Smooth muscle cell of the coronary artery (primary cell): ENCODE measurements at places on chromosomes 6 and 20. TPM values are rescaled to one million over a fixed set of nuclear protein-coding genes. Genes with fewer than 3 reads are reported as not detected.

Gene SIRPA
- total RNA-seq, result 6.0 and 8.2 TPM in 2 replicates

Gene C6orf118
- total RNA-seq, result not detected in 2 replicates

Gene SYCP2L
- 0.08 TPM in 1 of 2 replicates, not detected in the other for total RNA-seq

Gene SIM1
- 1.6 TPM in 1 of 2 replicates, not detected in the other for total RNA-seq

Gene TRIM31
- 0.12 TPM in 1 of 2 replicates, not detected in the other for total RNA-seq

Gene SLCO4A1
- total RNA-seq, result 0.35 TPM in 1 of 2 replicates, not detected in the other

Gene HLA-DQB2
- not detected in 2 replicates for total RNA-seq

Gene CRISP3
- not detected in 2 replicates for total RNA-seq

Gene RFX6
- total RNA-seq, result not detected in 2 replicates

Gene LGSN
- not detected in 2 replicates for total RNA-seq

Gene MAS1
- total RNA-seq, result under 0.01 TPM in 1 of 2 replicates, not detected in the other

Gene NKAPL
- 0.75 and 1.4 TPM in 2 replicates for total RNA-seq

Gene KHDC1L
- total RNA-seq, result not detected in 2 replicates

Gene IFNGR1
- total RNA-seq, result 45.0 and 84.0 TPM in 2 replicates

Gene GPSM3
- 0.35 and 1.4 TPM in 2 replicates for total RNA-seq

Gene SLC35D3
- total RNA-seq, result not detected in 2 replicates

Gene HSPA1L
- 0.98 and 4.1 TPM in 2 replicates for total RNA-seq

Gene TCP11
- total RNA-seq, result 0.15 TPM in 1 of 2 replicates, not detected in the other

Gene OR2B6
- total RNA-seq, result not detected in 2 replicates

Gene COL19A1
- 1.2 TPM in 1 of 2 replicates, not detected in the other for total RNA-seq

Gene BCLAF1
- 57.0 and 84.7 TPM in 2 replicates for total RNA-seq
